SK-N-MC (cell line): ENCODE measurements at places on chromosomes 3 and 15.

- DNase-seq, result no peak
Observed at GRCh38 chr3:192833177-192833890, 84.3 kb downstream of the MB21D2 start.

- DNase-seq, result no peak
Observed at GRCh38 chr3:45942051-45942825, 1.0 kb upstream of the CXCR6 start.

- DNase-seq, result no peak
Observed at GRCh38 chr3:34219556-34219955, 421.1 kb downstream of the PDCD6IP start.

- no peak for DNase-seq
Observed at GRCh38 chr3:82353306-82354171, 592.1 kb upstream of the GBE1 start.

- no peak for DNase-seq
Observed at GRCh38 chr3:171005648-171006047, 20.9 kb downstream of the SLC2A2 start.

- DNase-seq, result no peak
Observed at GRCh38 chr15:62868507-62868906, 174.0 kb upstream of the TPM1 start.

- no peak for DNase-seq
Observed at GRCh38 chr3:69776289-69776688, 37.0 kb downstream of the MITF start.

GRCh38 chr3:187740421-187741399 lies 4.6 kb downstream of the BCL6 start:
- DNase-seq, result no peak

GRCh38 chr15:65659502-65660052 lies 37.8 kb downstream of the SLC24A1 start:
- no peak for DNase-seq

DNA sequence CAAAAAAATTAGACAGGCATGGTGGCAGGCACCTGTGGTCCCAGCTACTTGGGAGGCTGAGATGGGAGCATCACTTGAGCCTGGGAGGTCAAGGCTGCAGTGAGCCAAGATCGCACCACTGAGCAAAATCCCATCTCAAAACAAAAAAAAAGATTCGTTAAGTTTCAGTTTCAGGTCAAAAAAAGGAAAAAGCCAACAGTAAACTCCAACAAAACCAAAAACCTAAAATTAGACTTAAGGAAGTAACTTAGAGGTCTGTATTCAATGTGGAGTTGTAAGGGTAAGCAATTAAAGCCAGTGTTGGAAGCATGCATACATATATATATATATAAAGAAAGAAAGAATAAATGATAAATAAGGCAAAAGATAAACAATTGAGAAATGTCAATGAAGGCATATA lies 11.8 kb downstream of the KPNA1 start:
- DNase-seq, result no peak
